ENCODE measurements at places on chromosomes 6 and 20. TPM values are rescaled to one million over a fixed set of nuclear protein-coding genes. Genes with fewer than 3 reads are reported as not detected.

Gene CAGE1
- 0.22 TPM for total RNA-seq

Gene BLTP3A
- 2.0 TPM for total RNA-seq

Gene SLC22A2
- 0.11 TPM for total RNA-seq

Gene TNF
- 1.2 TPM for total RNA-seq

Gene PACSIN1
- not detected for total RNA-seq

Gene CD109
- total RNA-seq: 181 TPM

Gene APOM
- 0.98 TPM for total RNA-seq

Gene DSE
- 84.7 TPM for total RNA-seq

Gene GMPR
- total RNA-seq: 5.1 TPM

Gene HLA-DRB1
- 0.22 TPM for total RNA-seq

Gene EYS
- total RNA-seq: not detected

Gene CTAGE9
- 0.11 TPM for total RNA-seq

Gene KIF6
- 0.39 TPM for total RNA-seq

Gene PFDN6
- total RNA-seq: 29.7 TPM

Gene KIFC1
- total RNA-seq: 7.5 TPM

Gene SLC26A8
- not detected for total RNA-seq

Gene XKR7
- under 0.01 TPM for total RNA-seq

Gene ELOVL4
- total RNA-seq: 2.3 TPM

Gene MATN4
- total RNA-seq: 0.54 TPM

Gene KIAA1755
- 11.3 TPM for total RNA-seq

Gene SMAP1
- 20.7 TPM for total RNA-seq

Gene TP53TG5
- not detected for total RNA-seq

Gene BPIFB4
- not detected for total RNA-seq

Gene SRMS
- not detected for total RNA-seq

Gene ESR1
- total RNA-seq: not detected

Gene DEFB132
- not detected for total RNA-seq

Gene TLDC2
- total RNA-seq: not detected

Gene CBFA2T2
- total RNA-seq: 9.1 TPM

Gene FYN
- 71.6 TPM for total RNA-seq

Gene PHACTR3
- total RNA-seq: 1.6 TPM

Gene TRIM31
- total RNA-seq: 0.11 TPM

Gene PACRG
- total RNA-seq: 0.79 TPM

Gene CCN2
- total RNA-seq: 59.9 TPM

Gene SLC52A3
- total RNA-seq: 0.11 TPM

Gene CLPSL1
- total RNA-seq: not detected

Gene RTEL1
- total RNA-seq: 17.5 TPM

Gene NRSN1
- total RNA-seq: not detected

Gene ANKRD66
- not detected for total RNA-seq

Gene HLA-G
- total RNA-seq: 1.8 TPM

Gene HCRTR2
- 0.39 TPM for total RNA-seq

Gene TMEM14C
- 111 TPM for total RNA-seq

Gene COL19A1
- 0.11 TPM for total RNA-seq

Gene CGA
- total RNA-seq: not detected

Data from placental epithelial cell (primary cell).